ENCODE measurements at places on chromosomes 4 and X. TPM values are rescaled to one million over a fixed set of nuclear protein-coding genes. Genes with fewer than 3 reads are reported as not detected.
A peak's percentile ranks its signal among the peaks of the same experiment; 100 is the strongest.

DNA sequence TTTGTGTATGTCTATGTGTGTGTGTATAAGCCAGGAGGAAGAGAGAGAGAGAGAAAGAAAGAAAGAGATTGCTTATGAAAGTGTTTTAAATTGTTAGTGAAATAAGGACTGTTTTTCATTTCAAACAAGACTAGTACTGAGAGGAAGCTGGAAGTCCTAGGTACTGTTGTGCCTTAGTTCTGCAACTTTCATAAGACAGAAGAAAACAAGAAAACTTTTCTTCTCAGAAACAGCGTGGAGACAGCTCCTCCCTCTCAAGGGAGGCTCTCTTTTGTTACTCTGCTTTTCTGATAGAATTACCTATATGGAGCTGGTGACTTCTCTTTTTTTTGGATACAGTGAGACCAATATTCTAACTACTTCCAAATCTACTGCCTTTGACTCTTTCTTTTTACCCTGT, 62.5 kb downstream of the BANK1 start:
- no peaks in the 10 kb centered on the region for H3K36me3 ChIP-seq
- H3K4me3 ChIP-seq: no peak overlapping the region
- no peaks in the 10 kb centered on the region for H3K27me3 ChIP-seq

PDGFRA gene
- total RNA-seq: 69.6 TPM

GRCh38 chrX:110992611-110993010, 103.4 kb upstream of the PAK3 start:
- H3K27me3 ChIP-seq: peaks cover 12% of the 10 kb centered on the region
- no peaks in the 10 kb centered on the region for H3K4me1 ChIP-seq
- H3K4me3 ChIP-seq: no peak overlapping the region
- H3K36me3 ChIP-seq: no peaks in the 10 kb centered on the region

FAM9B gene
- not detected for total RNA-seq

DNA sequence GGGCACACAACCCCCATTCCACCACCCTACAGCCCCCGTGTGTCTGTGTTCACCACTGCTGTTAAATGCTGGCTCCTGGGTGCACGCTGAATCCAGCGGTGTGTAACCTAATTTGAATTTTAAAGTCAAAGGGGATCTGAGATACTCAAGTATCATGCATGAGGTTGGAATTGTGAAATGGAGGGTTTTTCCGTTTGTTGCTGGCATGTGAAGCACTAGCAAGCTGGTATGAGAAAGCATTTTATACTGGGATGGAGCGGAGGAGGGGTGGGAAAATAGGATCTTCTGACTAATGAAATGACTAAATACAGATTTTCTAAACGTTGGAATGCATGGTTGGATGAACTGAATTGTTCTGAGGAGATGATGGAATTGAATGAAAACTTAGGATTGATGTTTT, 36.9 kb upstream of the FAT1 start:
- no peaks in the 10 kb centered on the region for H3K36me3 ChIP-seq
- H3K4me3 ChIP-seq: no peak overlapping the region
- H3K4me1 ChIP-seq: peaks cover 28% of the 10 kb centered on the region
- no peak for DNase-seq

- H3K36me3 ChIP-seq: peaks cover 18% of the 10 kb centered on the region
- H3K4me1 ChIP-seq: peaks cover 60% of the 10 kb centered on the region
- H3K4me3 ChIP-seq: peak overlapping the region; percentile 90
- H3K27me3 ChIP-seq: no peaks in the 10 kb centered on the region
- H3K27ac ChIP-seq: peak overlapping the region; percentile 81
Measured at GRCh38 chr4:143188136-143189088, 3.7 kb downstream of the USP38 start.

DNA sequence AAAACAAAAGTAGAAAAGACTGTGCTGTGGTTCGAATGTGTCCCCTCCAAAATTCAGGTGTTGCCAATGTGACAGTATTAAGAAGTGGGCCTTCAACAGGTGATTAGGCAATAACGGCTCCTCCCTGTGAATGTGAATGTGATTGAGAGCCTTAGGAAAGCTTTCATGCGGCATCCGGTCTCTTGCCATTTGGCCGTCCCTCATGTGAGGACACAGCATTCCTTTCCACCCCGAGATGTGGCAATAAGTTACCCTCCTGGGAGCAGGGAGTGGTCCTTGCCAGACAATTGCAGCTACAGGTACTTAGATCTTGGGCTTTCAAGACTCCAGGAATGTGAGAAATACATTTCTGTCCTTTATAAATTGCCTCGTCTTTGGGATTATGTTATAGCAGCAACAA, 129.3 kb downstream of the CPEB2 start:
- H3K27ac ChIP-seq: no peak overlapping the region
- H3K4me1 ChIP-seq: peaks cover 5% of the 10 kb centered on the region
- peaks cover 7% of the 10 kb centered on the region for H3K27me3 ChIP-seq
- H3K36me3 ChIP-seq: peaks cover 4% of the 10 kb centered on the region
- no peak overlapping the region for H3K4me3 ChIP-seq

DNA sequence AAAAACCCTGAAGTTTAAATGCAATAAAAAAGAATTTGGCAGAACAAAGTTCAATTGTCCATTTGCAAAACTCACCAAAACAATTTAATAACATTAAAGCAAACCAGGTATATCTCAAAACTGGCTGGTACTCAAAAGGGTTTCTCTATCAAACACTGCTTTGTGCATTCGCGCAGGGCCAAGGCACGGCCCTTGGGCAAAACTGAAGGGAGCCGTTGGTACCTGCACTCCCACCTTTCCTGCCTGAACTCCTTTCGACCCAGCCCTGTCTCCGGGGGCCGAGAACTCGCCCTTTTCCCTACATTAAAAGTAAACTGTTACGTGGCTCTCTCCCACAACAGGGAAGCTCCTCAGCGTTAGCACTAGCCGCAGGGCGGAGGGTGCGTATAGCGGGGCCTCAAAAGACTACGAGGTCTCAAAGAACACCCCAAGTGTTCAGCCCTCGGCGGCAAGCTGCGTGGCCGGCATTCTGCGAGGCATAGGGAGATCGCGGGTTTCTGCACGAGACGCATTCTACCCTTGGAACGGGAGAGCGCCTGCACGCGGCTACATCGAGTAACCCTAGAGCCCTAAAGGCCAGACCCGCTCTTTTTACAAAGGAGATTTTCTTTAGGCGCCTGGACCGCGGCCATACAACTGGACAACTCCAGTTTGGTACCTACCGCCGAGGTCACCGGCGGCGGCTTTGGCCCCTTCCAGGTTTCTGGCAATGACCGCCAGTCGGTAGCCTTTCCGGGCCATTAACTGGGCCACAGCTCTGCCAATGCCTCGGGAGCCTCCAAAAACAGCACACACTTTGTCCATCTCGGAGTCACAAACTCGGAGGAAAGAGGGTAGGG, 550 bp downstream of the CBR4 start:
- peaks cover 2% of the 10 kb centered on the region for H3K36me3 ChIP-seq
- no peak for DNase-seq
- no peaks in the 10 kb centered on the region for H3K27me3 ChIP-seq
- H3K4me1 ChIP-seq: peaks cover 46% of the 10 kb centered on the region

AMELX gene
- total RNA-seq: not detected

DNA sequence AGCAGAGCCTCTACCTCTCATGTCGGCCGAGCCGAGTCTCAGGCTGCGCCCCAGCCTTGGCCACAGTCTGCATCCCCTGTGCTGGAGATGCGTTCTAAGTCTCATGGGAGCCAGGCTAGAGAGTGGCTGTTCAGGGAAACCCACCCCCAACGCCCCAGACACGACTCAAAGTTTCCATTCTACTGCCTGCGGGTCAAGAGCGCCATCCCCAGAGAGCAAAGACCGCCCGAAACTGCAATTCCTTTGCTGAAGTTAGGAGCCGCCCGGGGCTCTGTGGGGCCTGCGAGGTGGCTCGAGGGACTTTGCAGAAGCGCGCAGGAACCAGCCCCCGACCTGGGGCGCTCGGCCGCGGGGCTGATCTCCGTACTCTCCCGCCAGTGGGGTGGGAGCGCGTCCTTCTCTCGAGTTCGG, 10.0 kb upstream of the ELF4 start:
- no peak for DNase-seq
- peaks cover 4% of the 10 kb centered on the region for H3K36me3 ChIP-seq
- H3K27me3 ChIP-seq: no peaks in the 10 kb centered on the region
- peak overlapping the region; percentile 95 for H3K27ac ChIP-seq
- H3K4me1 ChIP-seq: peaks cover 32% of the 10 kb centered on the region
- peak overlapping the region; percentile 62 for H3K4me3 ChIP-seq

ADAMTS3 gene
- 3.0 TPM for total RNA-seq

DNA sequence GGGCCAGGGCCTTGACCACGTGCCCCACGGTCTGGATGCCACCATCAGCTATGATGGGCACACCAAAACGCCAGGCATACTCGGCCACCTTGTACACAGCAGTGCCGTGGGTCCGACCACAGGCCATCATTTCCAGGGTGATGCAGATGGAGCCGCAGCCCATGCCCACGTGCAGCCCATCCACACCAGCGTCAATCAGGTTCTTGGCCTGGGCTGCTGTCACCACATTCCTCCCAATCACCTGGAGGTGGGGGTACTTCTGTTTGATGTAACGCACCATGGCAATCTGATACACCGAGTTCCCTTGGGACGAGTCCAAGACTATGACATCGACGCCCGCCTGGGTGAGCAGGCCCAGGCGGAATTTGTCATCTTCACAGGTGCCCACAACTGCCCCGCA, 221.2 kb upstream of the ATP6AP2 start:
- peaks cover 3% of the 10 kb centered on the region for H3K27me3 ChIP-seq
- no peaks in the 10 kb centered on the region for H3K4me1 ChIP-seq
- H3K36me3 ChIP-seq: no peaks in the 10 kb centered on the region
- H3K27ac ChIP-seq: no peak overlapping the region
- no peak overlapping the region for H3K4me3 ChIP-seq
- DNase-seq: no peak

FAM53A gene
- 7.3 TPM for total RNA-seq

GRCh38 chr4:141757287-141757686, 120.9 kb downstream of the IL15 start:
- H3K4me3 ChIP-seq: no peak overlapping the region
- H3K36me3 ChIP-seq: no peaks in the 10 kb centered on the region
- H3K27ac ChIP-seq: no peak overlapping the region

MAGEA10 gene
- not detected for total RNA-seq

GRCh38 chr4:84401701-84402306, 97.3 kb downstream of the NKX6-1 start:
- H3K27ac ChIP-seq: no peak overlapping the region
- H3K27me3 ChIP-seq: peaks cover 3% of the 10 kb centered on the region
- H3K4me3 ChIP-seq: no peak overlapping the region
- H3K36me3 ChIP-seq: no peaks in the 10 kb centered on the region
- no peaks in the 10 kb centered on the region for H3K4me1 ChIP-seq

- H3K36me3 ChIP-seq: peaks cover 3% of the 10 kb centered on the region
- no peaks in the 10 kb centered on the region for H3K27me3 ChIP-seq
- no peak for DNase-seq
- H3K27ac ChIP-seq: peak overlapping the region; percentile 87
- peaks cover 20% of the 10 kb centered on the region for H3K4me1 ChIP-seq
Measured at GRCh38 chrX:46447384-46447783, 97.8 kb downstream of the ZNF674 start.

GRCh38 chrX:53831662-53832635, 145.4 kb upstream of the HUWE1 start:
- H3K4me1 ChIP-seq: no peaks in the 10 kb centered on the region
- H3K27me3 ChIP-seq: peaks cover 5% of the 10 kb centered on the region
- DNase-seq: no peak
- H3K36me3 ChIP-seq: no peaks in the 10 kb centered on the region
- no peak overlapping the region for H3K4me3 ChIP-seq
- H3K27ac ChIP-seq: no peak overlapping the region

PABPC4L gene
- total RNA-seq: 4.3 TPM

- H3K4me3 ChIP-seq: no peak overlapping the region
- DNase-seq: no peak
- H3K27ac ChIP-seq: peak overlapping the region; percentile 49
- H3K36me3 ChIP-seq: peaks cover 12% of the 10 kb centered on the region
Measured at GRCh38 chr4:75733369-75733768, 9.0 kb downstream of the USO1 start.

DNA sequence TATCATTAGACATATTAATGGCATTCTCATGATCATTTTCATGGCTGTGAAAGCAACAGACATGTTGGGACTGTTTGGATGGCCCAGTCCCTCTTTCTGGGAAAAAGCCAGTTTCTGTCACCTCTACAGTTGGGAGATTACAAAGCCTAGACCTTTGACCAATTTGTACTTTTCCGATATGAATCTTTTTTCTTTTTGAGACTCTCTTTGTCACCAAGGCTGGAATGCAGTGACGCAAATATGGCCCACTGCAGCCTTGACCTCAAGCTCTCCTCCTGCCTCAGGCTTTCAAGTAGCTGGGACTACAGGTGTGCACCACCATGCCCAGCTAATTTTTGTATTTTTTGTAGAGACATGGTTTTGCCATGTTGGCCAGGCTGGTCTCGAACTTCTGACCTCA, 9.4 kb downstream of the TBC1D25 start:
- no peaks in the 10 kb centered on the region for H3K4me1 ChIP-seq
- DNase-seq: no peak
- no peaks in the 10 kb centered on the region for H3K27me3 ChIP-seq
- peaks cover 9% of the 10 kb centered on the region for H3K36me3 ChIP-seq

DNA sequence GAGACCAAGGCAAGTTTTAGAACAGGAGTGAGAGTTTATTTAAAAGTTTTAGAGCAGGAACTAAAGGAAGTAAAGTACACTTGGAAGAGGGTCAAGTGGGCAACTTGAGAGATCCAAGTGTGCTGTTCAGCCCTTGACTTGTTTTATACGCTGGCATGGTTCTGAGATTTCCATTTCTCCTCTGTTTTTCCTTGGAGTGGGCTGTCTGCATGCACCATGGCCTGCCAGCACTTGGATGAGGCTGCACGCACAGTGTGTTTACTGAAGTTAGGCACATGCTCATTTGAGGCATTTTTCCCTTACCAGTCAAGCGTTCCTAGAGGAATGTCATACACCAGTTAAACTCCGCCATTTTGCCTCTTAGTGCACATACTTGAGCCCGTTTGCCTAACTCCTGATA, 8.7 kb upstream of the ZNF674 start:
- H3K4me3 ChIP-seq: no peak overlapping the region
- DNase-seq: no peak
- H3K4me1 ChIP-seq: peaks cover 5% of the 10 kb centered on the region
- no peaks in the 10 kb centered on the region for H3K27me3 ChIP-seq
- H3K36me3 ChIP-seq: peaks cover 2% of the 10 kb centered on the region

DNA sequence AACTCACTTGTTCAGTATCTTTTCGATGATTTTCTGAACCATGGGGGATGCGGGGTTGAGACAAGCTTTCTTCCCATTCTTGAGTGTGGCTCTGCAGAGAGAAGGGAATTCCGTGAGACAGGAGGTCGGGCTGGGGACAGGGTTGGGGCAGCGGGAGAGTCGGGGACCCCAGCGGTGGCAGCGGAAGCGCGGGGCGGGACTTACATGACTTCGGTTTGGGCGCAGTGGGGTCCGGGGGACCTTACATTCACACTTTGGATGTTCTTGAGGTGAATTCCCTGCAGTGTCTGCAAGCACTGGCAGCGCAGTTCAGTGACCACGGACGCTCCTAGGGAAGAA, 434 bp downstream of the CXCL3 start:
- peaks cover 17% of the 10 kb centered on the region for H3K4me1 ChIP-seq
- DNase-seq: peak; percentile 81
- H3K27me3 ChIP-seq: peaks cover 33% of the 10 kb centered on the region
- H3K4me3 ChIP-seq: peak overlapping the region; percentile 76
- peak overlapping the region; percentile 42 for H3K27ac ChIP-seq
- H3K36me3 ChIP-seq: no peaks in the 10 kb centered on the region

DNA sequence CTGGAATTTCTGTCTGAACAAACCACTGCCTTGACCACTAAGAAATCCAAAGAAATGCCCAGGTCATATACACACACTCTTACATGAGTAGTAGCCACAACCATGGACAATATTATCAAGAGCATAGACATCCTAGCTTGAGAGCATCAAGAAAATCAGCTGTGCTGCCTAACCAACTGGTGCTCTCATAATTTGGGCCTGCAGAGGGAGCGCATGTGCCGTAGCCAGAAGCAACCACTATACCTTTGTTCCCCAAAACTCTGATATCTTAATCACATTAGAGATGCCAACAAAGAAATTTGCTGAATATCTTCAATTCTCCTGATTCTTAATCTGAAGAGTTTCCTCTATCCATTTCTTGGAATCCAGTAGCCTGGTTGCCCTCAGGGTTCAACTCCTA, 163.6 kb downstream of the ZNF674 start:
- DNase-seq: no peak
- peaks cover 6% of the 10 kb centered on the region for H3K4me1 ChIP-seq
- no peaks in the 10 kb centered on the region for H3K27me3 ChIP-seq
- no peaks in the 10 kb centered on the region for H3K36me3 ChIP-seq
